Colonic mucosa (tissue), 4 donors: ENCODE measurements at places on chromosomes 2 and 18. TPM values are rescaled to one million over a fixed set of nuclear protein-coding genes. Genes with fewer than 3 reads are reported as not detected.

- peak; percentile 83 for DNase-seq
These were observed 38.9 kb upstream of the LDLRAD4 start for GRCh38 chr18:13179566-13180113.

- DNase-seq = no peak
These were observed 2.1 kb downstream of the PPP3R1 start for GRCh38 chr2:68250196-68250595.

DNA sequence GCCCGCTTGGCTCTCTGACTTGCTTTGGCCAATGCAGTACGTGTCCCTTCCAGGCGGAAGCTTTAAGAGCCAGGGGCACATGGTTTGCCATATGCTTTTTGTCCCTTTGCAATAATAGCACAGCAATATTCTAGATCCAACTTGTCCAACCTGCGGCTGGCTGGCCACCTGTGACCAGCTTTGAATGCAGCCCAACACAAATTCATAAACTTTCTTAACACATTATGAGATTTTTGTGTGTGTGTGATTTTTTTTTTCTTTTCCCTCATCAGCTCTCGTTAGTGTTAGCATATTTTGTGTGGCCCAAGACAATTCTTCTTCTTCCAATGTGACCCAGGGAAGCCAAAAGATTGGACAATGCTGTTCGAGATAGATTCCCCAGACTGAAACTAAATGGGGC is 119.3 kb upstream of the SIX3 start:
- no peak for DNase-seq

The HOXD13 gene
- total RNA-seq = 0.32 TPM

The HOXD10 gene
- total RNA-seq = 0.32 TPM

GRCh38 chr18:48227206-48227605 is 182.0 kb downstream of the ZBTB7C start:
- DNase-seq = no peak

GRCh38 chr2:29688429-29688828 is 233.0 kb downstream of the ALK start:
- DNase-seq = no peak

The CLASP1 gene
- total RNA-seq = 32.3 TPM

DNA sequence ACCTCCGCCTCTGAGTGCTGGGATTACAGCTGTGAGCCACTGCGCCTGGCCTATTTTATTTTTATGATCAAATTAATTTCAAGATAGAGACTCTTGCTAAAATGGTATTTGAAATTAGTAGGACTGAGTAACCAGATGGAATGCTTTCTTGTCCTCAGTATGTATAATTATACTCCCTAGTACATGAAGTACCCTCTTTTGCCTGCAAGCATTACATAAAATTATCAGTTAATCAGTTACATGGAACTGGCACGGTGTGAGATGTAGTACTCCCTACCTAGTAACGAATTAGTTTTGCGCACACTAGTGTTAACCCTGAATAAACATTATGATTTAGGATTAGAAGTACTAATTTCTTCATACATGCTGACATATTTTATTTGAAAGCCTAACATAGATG is 41.6 kb downstream of the RBBP8 start:
- no peak for DNase-seq

DNA sequence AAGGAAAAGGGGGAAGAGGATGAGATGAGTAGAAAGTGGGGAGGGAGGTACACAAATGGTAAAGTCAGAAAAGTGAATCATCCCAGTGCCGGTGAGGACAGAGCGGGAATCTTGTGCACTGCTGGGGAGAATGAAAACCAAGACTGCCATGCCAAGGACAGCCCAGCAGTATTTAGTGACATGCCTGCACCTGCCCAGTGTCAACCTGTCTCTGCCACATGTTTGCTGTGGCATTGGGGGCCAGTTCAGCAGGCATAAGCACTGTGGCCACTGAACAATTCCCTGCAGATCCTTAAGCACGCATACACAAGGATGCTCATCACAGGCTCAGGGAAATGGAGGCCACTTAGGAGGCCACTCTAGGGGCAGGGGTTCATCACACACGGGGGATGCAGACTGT is 5.2 kb upstream of the KCNK3 start:
- DNase-seq = no peak

DNA sequence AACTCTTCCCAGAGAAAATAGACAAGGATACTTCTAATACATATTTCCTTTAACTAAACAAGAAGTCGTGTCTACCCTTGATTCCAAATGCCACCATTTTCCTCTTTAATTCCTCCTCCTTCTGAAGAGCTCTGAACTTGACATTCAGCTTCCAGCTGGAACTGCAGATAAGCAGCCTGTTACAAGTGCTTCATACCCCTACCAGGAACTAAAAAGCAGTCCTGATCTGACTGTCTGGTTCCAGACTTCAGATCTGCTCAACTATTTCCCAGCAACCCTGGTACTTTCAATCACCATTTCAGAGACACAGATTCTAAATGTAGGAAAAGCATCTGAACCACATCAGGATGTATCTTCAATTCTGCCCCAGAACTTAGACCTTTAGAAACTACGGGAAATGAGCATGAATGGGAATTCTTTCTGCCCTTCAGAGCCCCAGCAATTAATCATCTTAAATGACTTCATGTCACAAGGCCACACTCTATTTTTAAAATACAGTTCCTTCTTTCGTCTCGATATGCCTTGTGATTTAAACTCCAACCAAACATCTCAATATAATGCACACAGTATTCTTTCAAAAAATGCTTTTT is 159.5 kb downstream of the L3MBTL4 start:
- no peak for DNase-seq

DNA sequence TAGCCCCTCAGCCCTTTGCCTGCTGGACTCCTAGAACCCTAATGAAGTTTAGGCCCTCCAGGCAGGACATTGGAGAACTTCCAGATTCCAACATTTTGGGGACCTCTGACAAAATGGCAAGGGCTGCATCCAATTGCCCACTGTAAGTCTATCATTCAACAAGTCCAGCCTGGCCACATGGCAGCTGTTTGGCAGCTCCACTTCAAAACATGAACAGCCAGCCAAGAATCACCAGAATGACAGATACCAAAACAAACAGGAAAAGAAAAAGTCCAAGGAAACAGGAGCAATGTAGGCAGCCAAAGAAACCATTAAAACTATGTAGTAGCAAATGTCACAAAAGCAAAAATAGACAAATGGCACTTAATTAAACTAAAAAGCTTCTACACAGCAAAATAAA is 25.5 kb downstream of the SLC4A5 start:
- DNase-seq = no peak

GRCh38 chr18:62717169-62717924 is 2.0 kb downstream of the PHLPP1 start:
- DNase-seq = peak; percentile 70

DNA sequence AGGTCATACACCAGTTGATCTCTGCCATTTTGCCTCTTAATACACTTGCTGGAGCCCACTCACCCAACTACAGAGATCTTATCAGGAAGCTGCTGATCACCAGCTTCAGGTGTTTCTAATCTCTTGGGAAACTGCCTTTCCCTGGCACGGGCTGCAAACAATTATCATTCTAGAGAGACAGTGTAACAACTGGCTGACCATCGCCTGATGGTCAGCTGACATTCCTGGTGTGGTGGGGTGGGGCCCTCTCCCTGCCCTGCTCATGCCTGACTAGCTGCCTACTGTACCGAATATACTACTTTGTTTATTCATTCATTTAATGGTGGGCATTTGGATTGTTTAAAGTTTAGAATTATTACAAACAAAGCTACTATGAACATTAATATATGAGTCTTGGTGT is 311.5 kb downstream of the CBLN2 start:
- no peak for DNase-seq

- DNase-seq = no peak
These were observed 169.4 kb upstream of the UNC80 start for GRCh38 chr2:209602259-209602658.

The FOXI3 gene
- total RNA-seq = not detected

The NEB gene
- 0.89 TPM for total RNA-seq

The CCDC138 gene
- 2.9 TPM for total RNA-seq

DNA sequence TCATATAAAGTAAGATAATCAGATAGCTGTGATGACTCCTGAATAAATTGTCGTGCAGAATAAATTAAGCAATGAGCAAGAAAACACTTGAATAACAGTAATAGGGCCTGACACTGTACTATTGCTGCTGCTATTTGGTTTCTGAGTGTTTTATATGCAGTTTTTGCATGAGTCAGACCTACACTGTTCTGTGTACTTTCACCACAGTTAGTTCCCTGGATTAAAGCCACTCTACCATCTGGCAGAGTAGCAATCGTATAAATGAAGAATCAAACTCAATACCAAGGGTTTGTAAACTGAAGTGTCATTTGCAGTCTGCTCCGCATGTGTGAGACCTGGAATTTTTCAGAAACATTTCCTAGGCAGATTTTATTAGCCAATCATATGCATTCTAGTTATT is 398.6 kb upstream of the CDH7 start:
- no peak for DNase-seq

DNA sequence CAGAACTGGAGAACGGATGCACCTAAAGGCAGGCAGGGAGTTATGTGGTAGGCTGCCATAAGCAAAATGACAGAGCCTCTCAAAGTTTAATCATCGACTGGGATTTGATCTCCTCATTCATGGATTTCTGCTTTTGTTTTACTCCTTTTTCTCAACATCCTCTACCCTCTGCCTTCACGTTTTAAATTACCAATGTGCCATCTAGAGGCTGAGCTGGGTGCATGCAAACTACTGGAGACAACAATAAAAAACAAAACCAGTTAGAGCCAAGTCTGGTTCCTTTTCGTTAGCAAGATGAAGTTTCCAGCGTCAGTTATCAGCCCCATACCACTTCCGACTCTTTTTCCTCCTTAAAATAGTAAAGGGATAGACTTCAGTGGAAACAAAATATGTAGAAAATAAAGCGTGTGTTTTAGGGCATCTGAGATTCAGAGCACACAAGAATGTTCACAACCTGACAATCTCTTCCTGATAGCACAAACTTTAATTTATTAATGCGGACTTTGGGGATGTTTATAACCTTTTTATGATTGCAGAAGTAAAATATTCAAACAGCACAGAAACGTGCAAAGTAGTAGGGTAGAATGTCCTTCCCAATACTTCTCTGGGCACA is 117.0 kb downstream of the LAMA1 start:
- peak; percentile 29 for DNase-seq

DNA sequence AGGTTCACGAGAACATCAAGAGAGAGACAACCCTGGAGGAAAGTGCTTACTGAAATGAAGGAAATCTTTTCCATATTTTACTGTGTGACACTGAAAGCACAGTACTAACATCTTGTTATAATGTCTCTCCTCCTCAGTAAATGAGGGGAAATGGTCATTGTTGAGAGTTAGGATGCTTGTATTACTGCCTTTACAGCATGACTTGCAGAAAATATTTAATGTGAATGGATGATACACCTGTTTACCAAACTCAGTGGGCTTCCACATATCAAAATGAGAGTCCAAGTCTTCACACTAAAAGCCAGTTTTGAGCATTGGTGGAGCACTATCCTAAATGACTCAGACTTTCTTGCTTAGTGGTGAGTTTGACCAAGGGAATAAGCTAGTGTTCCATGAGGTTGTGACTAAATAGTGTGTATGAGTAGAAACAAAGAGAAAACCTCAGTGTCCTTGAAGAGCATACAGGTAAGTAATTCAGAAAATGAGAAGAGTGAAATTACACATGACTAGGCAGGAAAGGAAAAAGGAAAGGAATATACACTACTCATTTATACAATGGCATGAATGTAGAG is 930.7 kb upstream of the CELF4 start:
- no peak for DNase-seq

The FOXD4L1 gene
- not detected for total RNA-seq
